Activated CD4-positive, alpha-beta T cell treated with anti-CD3 and anti-CD28 coated beads for 1 hour (primary cell): ENCODE measurements at places on chromosomes 16 and 17.
A peak's percentile ranks its signal among the peaks of the same experiment; 100 is the strongest.

- DNase-seq, result no peak
These were observed 25.2 kb downstream of the DNAH2 start for GRCh38 chr17:7742729-7743128.

GRCh38 chr16:83402160-83402814 is 405.5 kb upstream of the HSBP1 start:
- no peak for DNase-seq

GRCh38 chr16:27273670-27274423 is 5.3 kb upstream of the NSMCE1 start:
- DNase-seq, result no peak

GRCh38 chr17:66426397-66427033 is 124.1 kb downstream of the PRKCA start:
- peak; percentile 12 for DNase-seq

DNA sequence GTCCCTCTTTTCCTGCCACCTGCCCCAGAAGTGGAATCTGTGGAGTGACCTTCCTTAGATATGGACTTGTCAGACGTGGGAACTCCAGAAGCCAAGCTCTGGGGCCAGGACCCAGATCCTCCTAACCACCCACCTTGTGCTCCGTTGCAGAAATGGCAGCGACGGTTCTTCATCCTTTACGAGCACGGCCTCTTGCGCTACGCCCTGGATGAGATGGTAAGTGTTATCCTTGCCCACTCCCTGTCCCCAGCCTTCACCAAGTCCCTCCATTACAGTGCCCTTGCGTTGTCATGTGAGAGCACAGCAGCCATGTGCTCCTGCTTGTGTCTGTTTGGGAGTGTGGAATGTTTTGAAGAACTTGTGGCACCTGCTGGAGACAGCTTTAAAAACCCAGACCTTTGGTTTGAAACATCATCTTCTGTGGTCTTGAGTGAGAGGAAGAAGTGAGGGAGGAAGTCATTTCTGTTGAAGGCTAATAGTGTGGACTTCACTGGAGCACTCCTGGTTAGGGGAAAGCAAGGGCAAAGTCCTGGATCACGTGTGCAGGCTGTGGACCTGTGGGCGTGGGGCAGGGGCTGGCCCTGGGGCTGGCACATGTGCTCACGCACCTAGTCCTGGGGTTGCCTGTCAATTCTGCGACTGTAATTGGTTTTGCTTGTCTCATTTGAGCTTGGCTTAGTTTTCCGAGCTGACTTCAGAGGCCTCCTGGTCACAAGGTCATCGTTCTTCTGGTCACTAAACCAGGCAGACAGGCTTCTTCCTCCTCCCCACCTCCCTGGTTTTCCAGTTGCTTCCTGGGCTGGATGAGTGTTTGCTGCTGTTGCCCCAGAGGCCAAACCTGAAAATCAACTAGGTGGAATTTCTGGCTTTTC is 35.8 kb downstream of the MPRIP start:
- DNase-seq, result no peak

DNA sequence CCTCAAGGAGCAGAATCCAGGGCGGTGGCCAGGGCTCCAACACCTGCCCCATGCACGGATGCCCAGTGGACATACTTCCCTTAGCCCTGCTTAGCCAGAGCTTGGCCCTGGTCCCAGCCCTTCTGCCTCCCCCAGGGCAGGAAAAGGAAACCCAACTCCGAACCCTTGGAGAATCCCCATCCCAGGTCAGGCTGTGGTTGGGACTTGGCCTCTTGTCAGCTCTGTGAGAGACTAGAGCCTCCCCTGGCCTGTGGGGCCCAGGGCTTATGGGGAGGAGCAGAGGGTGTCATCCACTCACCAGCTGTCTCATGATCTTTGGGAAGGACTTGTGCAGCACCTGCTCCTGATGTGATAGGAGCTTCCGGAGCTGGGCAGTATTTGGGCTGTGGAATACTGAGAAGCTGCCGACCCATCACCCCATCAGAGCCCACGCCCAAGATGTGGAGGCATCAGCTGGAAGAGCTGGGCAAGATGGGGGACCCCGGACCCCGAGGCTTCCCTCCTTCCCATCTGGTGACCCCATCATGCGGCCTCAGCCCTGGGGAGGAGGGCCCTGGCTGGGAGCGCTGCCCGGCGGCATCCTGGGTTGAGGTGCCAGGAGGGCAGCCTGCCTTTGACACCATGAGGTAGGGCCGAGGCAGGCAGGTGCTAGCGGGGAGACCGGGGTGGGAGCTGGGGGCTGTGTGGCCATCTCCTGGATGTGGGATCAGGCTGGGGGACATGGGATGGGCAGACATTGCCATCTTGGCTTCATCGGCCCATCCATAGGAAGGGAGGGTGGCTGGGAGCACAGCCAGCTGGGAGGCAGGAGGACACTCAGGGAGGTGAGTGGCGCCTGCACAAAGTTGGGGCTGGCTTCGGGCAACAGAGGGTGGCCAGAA is 45.1 kb downstream of the TNFRSF13B start:
- DNase-seq, result no peak

GRCh38 chr17:59623151-59623550 is 3.5 kb downstream of the CLTC start:
- no peak for DNase-seq

DNA sequence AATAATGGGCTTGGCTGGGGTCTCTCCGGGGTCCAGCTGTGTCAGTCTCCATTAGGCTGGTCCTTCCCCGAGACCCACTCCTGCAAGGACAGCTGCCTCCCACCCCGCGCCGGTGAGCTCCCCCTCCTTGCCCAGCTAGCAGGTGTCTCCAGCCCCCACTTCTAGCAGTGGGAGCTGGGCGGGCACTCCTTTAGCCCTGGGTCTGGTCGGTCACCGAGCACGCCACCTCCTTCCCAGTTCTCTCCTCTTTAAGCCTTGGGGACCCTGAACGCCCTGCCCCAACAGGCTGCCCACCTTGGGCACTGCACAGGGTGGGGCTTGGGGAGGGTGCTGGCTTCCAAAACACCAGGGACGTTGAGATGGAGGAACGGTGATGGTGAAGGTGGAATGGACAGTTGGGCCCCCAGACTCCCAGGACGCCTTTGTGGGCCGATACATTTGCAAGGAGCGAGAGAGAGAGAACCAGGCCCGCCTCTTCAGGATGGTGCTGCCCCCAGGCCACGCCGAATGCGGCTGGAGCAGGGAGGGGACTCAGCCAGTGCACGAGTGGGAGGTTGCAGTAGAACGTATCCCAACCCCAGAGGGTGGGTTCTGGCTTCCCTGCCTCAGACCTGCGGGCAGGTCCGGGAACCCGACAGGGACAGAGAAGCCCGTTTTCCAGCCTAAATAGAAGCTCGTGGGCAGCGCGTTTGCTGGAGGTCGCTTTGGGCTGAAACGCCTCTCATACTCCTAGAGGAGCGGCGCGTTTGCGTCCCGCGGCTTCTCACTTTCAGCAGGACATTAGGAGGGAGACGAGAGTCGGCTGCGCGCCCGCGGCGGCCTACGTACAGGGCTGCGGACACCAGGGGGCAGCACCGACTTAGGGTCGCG is 10.7 kb downstream of the TBX2 start:
- peak; percentile 56 for DNase-seq

DNA sequence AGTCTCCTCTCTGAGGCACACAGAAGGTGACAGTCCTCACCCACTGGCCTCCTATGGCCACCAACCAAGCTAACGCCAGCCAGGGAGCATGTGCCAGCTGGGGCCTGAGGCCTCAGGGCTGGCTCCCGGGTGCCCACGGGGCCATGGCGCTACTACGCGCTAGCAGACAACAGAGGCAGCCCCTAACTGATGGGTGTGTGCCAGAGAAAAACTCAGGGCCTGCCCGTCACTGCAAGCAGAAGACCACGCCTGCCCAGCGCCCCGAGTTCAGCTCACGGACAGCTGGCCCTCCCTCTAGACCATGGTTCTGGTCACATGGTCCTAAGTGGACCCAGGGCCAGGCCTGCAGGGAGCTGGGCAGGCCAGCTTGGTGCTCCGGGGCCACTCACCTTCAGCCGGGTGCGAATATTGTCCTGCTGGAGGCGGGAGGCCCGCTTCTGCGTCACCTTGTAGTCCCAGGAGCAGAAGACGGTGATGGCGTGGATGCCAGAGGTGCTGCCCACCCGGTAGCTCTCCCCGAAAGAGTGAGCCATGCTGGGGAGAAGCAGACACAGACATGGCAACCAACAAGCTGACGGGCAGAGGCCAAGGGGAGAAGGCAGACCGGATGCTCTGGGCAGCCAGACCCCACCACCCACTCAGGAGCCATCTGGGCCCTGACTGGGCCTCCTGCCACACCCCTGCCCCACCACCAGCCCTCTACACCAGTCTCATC is 6.2 kb downstream of the TMC6 start:
- DNase-seq, result no peak

DNA sequence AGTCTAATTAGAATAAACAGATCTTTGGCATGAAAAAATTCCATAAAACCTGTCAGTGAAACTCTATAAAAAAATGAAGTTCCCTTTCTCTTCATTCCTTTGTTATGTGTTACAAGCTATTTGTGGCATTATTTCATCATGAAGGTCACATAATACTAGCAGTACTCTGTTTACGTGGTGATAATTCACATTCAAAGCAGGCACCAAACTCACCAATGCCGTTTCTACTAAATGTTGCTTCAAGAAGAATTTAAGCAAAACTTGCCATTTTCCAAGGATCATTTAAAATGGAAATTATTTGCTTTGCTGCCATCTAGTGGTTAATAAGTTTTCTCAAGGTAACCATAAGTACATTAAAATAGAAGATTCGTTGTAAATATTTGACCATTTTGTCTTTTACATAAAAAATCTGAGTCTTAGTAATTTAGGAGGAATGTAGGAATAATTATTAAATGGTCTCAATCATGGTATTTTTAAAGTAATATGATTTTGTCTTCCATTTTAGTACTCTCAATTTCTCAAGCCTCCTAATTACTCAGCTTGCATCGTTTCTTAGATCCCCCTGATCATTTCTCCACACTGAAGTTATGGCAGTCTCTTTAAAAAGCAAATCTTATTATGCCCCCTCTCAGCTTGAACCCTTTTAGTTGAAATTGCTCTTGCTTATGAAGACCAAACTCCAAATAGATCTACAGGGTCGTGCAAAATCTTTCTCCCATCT is 80.8 kb downstream of the OMG start:
- DNase-seq, result no peak

DNA sequence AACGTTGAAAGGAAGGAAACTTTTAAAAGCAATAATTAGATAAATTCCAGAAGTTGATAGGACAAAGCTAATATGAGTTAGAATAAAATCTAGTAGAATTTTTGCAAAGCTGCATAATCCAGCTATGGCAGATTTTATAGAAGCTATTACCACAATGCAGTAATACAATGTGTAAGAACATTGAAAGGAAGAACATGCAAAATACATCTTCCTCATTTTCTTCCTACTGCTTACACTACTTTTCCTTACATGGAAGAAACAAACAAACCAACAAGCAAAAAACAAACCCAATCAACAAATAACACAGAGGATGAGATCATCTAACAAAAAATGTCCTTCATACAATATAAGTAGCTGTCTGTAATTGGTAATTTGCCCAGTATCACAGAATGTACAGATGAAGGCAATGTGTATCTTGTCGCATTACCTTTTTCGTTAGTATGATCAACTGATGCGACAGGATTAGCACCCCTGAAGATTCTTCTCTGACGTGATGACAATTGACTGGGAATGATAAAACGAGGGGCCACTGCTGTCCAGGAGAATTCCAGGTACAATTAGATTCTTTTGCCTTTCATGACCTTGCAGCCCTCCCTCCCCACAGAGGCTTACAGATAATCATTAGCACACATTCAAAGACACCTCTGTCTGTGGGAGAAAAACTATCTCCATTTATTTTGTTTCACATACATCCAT is 21.2 kb upstream of the LRRC37A start:
- DNase-seq, result no peak

GRCh38 chr16:72050769-72051464 is 3.4 kb upstream of the HP start:
- DNase-seq, result no peak

GRCh38 chr17:7238420-7239090 is 702 bp downstream of the PHF23 start:
- DNase-seq, result no peak

GRCh38 chr17:81456798-81457197 is 55.8 kb downstream of the ACTG1 start:
- DNase-seq, result no peak
